ENCODE measurements at places on chromosomes 3 and 15.

DNA sequence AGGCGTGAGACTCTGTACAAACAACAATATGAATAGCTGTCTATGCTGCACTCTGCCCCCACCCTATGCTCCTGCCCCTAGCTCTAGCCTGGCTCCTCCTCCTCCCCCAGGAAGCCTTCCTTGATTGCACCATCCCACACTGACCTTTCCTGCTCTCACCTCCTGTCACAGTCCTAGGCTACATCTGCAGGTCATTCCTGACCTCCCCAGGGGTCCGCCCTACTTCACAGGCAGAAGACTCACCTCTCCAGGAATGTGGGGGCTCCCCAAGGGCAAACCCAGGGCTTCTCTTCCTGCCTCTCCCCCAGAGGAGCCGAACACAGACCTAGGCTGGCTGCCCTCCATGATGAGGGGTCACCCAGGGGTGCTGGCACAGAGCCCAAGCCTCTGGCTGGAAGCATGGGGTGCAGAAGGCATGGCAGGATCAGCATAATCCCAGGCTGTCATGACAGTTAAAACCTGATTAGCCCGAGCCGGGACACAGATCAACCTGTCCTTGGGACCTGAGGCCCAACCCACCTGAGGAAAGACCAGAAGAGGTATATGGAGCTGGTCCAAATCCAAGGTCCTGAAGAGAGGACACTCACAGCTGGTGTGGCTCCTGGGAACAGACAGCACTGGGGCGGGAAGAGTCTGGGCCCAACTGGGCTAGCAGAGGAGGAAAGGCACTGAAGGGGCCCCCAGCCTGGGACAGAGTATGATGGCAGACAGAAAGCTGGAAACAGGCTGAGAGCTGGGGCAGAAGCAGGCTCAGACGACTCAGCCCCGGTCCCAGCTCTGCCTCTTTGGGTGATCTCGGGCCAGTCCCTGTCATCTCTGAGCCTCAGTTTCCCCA, 5.9 kb downstream of the SEMA7A start:
- DNase-seq: no peak

DNA sequence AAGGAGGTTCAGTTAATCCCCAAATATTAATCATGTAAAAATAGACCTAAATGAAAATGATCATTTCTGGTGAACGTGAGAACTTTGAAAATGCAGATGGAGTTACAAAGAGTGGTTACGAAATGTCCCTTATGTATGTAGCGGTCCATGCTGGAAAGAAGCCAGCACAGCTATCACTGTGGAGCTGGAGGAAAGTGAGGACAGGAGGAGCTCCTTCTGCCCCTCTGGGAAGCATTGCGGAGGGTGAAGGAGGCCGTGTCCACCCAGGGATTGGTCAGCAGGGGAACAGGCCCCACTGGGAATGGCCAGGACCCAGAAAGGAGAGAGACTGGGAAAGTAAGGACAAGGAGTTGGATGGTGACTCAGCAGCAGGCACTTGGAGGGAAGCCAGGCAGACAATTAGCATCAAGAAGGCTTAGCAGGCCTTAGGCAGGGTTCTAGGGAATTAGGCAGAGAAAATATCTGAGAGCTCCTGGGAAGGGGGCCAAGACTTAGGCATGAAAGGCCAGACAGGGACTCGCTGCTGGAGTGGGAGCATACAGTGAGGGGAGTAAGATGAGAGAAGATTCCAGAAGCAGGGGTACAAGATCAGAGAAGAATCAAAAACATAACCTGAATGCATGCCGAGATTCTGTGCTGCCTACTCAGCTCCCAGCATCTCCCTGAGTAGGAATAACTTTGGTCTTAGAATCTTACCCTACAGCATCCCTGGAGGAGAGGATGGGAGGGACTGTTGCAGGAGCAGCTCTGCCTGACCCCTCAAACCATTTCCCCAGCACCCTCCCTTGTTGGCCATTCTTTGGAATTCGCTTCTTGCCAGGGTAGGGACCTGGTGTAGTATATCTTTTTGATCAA, 171.0 kb upstream of the UMPS start:
- no peak for DNase-seq

DNA sequence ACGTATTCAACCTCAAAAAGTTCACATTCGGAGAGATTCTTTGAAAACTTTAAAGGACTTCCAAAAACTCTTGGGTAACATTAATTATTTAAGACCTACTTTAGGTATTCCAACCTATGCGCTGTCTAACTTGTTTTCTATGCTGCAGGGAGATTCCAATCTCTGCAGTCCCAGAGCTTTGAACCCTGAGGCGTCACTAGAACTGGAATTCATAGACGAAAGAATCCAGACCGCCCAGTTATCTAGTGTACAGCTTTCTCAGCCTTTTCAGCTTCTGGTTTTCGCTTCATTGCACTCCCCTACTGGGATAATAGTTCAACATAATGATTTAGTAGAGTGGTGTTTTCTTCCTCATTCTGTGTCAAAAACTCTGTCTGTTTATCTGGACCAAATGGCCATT, 711.3 kb downstream of the ROBO1 start:
- DNase-seq: no peak

DNA sequence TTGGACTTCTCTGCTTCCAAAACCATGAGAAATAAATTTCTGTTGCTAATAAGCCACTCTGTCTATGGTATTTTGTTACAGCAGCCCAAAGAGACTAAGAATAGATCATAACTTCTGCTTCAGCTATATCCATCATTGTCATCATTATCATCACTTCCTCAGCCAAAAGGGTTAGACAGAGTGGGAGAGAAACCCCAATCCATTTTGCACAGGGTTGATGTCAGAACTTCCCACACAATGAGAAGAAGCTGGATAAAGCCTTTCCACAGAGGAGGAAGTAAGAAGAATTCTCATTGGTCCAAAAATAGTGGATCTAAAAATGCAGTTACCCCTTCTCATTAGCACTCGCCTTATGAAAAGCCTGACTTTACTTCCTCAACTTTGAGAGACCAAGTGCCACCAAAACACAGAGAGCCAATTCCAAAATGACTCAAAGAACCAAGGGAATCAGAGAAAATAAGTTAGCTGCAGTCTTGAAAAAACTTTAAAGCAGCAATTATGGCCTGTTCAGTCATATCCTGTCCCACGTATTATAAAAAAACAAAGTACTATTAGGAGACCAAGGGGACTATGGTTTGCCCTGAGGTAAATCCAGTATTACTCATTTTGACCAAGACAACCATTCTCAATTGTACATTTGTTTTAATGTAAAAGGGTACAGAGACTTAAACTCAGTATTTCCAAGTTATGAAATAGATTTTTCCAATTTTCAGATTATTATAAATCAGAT, 80.2 kb downstream of the WNT5A start:
- DNase-seq: no peak

- DNase-seq: no peak
Measured at GRCh38 chr15:62870216-62870615, 172.3 kb upstream of the TPM1 start.

DNA sequence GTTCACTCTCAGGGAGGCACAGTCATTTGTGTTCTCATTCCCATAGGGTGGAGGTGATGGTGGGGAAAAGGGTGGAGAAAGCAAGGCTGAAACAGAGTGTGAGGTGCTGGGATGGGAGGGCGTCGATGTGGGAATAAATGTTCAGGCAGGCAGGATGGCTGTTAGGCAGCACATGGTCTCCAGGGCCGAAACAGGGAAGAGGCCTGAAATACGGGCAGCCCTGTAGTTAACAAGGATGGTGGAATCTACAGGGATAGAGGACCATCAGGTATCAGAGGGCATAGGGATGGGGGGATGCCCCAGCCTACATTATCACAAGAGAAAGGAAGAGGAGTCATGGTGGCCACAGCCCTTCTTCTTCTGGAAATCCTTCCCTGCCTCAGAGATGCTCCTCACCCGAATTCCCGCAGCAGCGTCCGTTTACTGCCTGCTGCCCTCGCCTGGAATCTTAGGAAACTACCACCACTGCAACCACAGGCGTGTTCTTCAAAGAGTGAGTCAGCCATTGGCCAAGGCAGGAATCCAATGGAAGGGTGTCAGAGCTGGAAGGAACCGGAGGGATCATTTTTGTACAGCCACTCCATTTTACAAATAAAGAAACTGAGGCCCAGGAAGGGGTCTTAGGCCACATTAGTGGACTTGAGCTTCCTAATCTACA, 49.7 kb upstream of the POMGNT2 start:
- DNase-seq: no peak

DNA sequence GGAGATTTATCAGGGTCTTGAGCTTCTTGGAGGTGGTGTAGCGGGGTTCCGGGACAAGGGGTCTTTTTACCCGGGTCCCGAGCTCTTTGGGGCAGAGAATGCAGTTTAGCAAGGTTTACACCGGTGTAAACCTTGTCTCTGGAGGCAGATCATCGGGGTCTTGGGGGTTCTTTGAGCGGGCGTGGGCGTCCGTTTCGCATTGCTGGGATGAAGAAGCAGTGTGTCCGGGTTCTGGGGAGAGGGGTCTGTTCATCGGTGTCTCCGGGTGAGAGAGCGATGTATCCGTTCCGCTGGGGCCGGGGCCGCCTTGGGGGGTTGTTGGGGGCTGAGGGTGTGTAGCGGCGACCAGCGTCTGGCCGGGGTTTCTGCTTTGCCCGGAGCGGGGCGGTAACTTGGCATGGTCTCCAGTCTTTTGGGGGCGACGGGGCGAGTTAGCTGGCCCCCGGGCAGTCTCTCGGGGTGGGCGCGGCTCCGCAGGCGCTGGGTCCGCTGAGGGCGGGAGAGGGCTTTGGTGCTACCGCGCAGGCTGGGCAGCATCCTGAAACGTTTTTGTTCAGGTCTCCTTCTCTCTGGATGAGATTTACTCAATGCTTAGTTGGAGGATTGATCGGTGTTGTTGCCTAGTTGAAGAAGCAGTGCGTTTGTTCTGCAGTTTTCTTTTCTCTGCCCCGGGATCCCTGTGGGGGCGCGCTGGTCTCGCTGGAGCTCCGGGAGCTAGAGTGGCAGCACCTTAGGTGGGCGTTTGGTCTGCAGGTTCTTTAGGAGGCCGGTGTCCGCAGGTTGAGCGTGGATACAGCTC, 843 bp downstream of the GLCE start:
- peak; percentile 11 for DNase-seq

- DNase-seq: no peak
Measured at GRCh38 chr15:57948351-57949289, 116.9 kb downstream of the ALDH1A2 start.

- DNase-seq: no peak
Measured at GRCh38 chr3:187104342-187104741, 35.0 kb downstream of the RPL39L start.

DNA sequence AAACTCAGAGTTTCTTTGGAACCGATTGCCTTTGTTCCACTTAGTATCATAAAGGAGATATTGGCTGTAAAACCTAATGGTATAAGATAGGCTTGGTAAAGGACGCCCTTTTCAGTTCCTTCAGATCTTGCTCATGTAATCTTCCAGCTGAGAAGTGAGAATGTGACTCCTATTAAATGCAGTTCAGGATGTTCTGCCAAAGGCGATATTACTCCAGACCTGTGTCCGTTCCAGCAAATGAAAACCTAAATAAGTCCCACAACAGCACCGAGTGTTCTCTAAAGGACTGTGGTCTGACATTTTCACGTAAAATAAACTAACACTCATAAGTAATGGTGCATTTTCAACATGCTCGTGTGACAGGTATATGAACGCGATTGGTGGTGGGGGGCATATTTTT, 276.2 kb downstream of the FEZF2 start:
- no peak for DNase-seq

DNA sequence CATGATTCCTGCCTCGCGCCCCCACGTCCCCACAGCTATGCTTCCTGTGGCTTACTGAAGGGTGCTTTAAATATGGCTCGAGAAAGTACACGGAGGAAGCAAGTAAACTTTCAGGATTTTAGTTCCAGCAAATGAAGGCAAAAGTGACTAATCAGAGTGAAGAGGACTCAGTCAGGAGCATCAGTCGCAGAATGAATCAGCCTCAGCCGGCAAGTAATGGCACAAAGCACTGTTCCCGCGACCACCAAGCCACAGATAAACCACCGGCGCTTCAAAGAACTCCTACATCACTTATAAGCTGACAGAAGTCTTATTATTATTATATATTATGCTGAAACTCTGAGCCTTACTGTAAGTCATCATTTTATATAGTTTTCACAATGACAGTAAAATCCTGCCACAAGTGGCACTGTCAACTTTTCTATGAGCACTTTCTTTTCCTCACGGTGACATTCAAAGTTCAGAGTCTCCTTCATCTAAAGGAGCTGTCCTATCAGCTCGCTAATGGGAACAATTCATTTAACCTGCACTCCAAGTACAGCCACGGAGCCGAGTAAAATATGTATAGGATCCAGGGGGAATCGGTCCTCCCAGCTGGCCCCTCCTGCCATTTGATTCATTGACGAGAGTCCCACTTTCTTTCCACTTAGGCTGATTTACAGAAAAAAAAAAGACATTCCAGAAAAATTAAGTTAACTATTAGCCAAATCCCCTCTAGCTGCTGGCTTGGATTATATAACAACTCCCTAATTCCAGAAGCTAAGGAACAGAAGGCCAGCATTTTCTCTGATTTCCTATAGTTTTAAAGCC, 217.0 kb upstream of the ICE2 start:
- peak; percentile 22 for DNase-seq

GRCh38 chr3:118548434-118548833, 486.2 kb downstream of the IGSF11 start:
- no peak for DNase-seq

- no peak for DNase-seq
Measured at GRCh38 chr3:161838021-161838420, 341.4 kb downstream of the OTOL1 start.

GRCh38 chr3:21750080-21750696, 822 bp downstream of the ZNF385D start:
- DNase-seq: no peak

DNA sequence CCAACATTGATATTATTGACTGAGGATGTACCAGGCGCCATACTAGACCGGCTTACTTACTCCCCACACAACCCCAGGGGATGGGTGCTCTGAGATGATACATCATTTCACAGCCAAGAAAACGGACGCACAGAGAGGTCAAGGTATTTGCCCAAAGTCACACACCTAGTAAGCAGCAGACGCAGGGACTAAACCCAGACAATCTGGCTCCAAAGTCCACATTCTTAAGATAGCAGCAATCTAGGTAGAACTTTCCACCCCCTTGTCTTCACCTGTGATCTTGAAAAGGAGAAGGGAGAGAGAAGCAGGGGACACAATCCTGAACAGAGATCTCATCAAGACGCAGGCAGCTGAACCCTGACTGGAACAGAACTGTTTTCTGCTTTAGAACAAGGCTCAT, 200.6 kb downstream of the XXYLT1 start:
- no peak for DNase-seq

GRCh38 chr3:64901522-64901885, 213.7 kb upstream of the ADAMTS9 start:
- no peak for DNase-seq
